ENCODE measurements at places on chromosomes 12 and 14.
A peak's percentile ranks its signal among the peaks of the same experiment; 100 is the strongest.

- no peak for DNase-seq
These were observed 168.4 kb upstream of the AVPR1A start for GRCh38 chr12:63319386-63319785.

DNA sequence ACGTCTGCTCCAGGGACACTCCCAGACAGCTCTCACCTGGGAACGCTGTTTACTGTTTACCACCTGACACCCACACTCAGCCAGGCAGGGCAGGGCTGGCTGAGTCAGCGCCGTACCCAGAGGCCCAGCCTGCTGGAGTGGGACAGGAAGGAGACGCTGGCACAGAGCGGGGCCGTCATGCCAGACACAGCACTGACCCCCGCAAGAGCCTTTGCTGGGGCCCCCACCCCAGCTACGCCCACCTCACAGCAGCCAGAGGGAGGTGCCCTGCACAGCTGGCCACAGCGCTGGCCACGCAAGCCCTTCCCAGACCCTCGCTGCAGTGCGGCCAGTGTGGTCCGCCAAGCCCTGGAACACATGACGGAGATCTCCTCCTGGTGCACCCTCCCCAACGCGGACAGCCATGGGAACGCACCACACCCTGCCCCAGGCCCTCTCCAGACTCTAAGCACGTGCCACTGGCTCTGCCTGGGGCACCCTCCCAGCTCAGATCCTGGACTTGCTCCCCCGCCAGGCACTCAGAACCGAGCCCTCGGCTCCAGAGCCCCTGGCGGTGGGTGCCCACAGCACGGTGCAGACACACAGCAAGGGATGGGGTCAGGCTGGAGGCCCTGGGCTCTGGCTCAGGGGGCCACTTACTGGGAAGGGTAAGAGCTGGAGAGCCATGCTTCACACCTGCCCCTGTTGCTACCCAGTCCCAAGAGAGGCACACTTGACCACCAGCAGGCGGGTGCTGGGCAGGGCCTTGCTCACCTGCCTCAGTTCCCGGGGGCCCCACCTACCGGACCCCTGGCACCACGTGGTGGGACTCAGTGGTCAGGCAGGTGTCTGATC lies 5.7 kb downstream of the AHNAK2 start:
- no peak for DNase-seq

DNA sequence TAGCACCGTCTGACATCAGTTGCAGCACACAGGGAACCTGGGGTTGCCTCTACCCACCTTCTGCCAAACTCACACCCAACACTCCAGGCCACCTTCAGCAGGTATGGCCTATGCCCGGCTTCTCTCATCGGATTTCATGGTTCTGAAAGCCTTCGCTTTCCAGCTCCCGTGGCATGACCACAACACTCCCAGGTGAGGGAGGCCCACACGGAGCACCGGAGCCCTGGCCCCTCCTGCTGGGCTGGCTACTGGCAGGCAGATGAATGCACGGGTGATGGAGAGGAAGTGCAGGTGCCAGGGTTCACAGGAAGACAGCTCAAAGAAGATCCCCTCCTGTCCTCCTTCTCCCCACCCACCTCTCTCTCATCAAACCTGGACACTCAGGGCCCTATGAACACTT lies 37.2 kb downstream of the CACNA2D4 start:
- DNase-seq, result no peak

DNA sequence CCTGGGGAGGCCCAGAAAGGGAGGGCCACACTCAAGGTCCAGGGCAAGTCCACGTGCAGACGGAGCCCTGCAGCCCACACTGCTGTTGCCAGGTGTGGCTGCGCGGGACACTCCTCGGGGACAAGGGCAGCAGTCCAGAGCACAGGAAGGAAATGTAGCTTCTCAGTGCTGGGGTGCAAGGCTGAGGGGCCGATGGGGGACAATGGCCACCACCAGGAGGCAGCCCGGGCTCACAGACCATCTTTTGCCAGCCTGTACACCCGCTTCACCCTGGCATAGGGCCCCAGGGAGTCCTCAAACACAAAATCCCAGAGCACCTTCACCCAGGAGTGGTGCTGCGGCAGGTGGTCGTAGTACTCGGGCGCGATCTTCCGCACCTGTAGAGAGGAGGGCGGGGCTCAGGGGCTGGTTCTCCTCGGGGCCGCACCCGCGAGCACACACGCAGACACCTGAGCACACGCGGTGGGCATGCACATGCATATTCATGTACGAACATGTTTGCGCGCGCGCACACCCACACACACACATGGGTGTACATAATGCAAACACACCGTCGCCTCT lies 12.8 kb downstream of the DEGS2 start:
- DNase-seq, result no peak

DNA sequence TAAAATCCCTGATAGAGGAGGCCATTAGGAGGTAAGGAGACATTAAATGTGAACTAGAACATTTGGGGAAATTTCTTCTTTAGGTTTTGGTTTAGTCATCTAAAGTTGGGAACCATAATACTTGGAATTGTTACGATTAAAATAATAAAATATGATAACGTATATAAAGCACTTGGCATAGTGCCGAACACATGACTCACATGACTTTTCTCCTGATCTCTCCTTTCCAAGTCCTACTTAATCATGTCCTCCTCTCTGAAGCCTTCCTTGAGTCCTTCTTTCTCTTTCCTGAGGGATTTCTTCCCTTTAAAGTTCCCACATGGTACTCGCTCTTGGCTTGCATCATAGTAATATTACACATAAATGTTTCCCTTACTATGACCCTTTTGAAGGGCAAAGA lies 20.0 kb downstream of the BEST3 start:
- no peak for DNase-seq

DNA sequence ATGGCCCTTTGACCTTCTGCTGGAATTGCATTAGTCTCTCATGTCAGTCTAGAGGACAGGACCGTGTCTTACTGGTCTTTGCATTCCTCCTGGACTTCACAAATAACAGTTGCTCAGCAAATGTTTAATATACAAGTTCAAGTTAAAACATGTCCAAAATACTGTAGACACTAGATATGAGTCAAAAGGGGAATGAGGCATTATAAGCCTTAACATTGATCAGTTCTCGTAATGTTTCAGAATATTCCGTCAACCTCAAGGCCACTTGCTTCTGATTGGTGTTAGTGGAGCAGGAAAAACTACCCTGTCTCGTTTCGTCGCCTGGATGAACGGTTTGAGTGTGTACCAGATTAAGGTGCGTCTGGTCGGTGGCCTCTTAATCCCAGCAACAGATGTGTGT lies 59.9 kb downstream of the HSP90AA1 start:
- no peak for DNase-seq

DNA sequence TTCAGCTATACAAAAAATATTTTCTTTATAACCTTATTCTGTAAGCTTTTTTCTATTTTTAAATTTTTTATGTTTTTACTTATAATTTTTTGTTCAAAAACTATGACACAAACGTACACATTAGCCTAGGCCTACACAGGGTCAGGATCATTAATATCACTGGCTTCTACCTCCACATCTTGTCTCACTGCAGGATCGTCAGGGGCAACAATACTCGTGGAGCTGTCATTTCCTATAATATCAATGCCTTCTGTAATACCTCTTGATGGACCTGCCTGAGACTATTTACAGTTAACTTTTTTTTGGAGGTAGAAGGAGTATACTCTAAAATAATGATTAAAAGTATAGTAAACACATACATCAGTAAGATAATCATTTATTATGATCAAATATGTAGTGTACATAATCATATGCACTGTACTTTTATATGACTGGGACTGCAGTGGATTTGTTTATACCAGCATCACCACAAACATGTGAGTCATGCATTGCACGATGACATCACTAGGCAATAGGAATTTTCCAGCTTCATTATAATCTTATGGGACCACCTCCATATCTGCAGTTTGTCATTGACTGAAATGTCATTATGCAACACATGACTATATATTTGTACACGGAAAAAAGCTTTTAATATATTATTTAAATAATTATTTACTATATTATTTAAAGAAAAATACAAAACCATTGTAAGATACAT lies 18.5 kb upstream of the PMCH start:
- no peak for DNase-seq

- no peak for DNase-seq
These were observed 91.8 kb downstream of the DDX51 start for GRCh38 chr12:132052196-132052932.

GRCh38 chr12:29992366-29992765 lies 208.6 kb upstream of the TMTC1 start:
- DNase-seq, result no peak

- DNase-seq, result no peak
These were observed 16.3 kb downstream of the CYP46A1 start for GRCh38 chr14:99700379-99700778.

- no peak for DNase-seq
These were observed 12.7 kb downstream of the GCH1 start for GRCh38 chr14:54889919-54890318.

DNA sequence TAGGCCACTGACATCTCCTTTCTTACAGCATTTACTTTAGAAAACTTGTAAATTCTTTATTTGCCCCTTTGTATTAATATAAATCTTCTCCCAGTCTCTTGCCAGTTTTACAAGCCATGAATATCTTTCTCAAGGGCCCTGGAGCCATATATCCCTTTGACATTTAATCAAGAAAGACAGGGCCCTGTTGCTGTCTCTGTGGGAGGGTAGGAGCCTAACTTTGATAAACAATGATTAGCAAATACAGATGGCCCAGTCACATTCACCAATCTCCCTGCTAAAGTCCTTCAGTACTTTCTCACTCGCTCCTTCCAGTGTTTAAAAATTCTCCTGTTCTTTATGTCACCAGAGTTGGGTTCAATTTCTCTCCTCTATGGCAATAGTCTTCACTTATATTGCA lies 479.8 kb upstream of the USP15 start:
- no peak for DNase-seq

DNA sequence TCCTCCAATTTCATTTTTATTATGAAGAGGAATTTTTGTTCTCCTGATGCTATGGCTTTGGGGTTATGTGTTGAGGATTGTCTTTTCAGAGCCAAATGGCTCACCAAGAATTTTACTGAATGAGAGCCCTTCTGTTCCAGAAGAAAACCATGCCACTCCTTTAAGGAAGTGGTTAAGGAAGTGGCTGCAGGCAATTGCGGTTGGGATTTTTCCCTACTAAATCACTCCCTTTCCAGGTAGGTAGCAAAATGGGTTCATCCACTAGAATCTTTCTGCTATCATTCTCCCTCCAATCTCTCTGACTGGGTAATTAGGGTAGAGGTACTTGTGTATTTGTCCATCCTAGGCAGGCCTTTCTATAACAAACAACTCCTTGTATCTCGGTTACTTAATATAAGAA lies 163.1 kb downstream of the TTC8 start:
- no peak for DNase-seq

- DNase-seq, result no peak
These were observed 128.0 kb upstream of the EEA1 start for GRCh38 chr12:93056971-93057535.

GRCh38 chr14:64733321-64733720 lies 29.1 kb downstream of the PLEKHG3 start:
- DNase-seq, result no peak

DNA sequence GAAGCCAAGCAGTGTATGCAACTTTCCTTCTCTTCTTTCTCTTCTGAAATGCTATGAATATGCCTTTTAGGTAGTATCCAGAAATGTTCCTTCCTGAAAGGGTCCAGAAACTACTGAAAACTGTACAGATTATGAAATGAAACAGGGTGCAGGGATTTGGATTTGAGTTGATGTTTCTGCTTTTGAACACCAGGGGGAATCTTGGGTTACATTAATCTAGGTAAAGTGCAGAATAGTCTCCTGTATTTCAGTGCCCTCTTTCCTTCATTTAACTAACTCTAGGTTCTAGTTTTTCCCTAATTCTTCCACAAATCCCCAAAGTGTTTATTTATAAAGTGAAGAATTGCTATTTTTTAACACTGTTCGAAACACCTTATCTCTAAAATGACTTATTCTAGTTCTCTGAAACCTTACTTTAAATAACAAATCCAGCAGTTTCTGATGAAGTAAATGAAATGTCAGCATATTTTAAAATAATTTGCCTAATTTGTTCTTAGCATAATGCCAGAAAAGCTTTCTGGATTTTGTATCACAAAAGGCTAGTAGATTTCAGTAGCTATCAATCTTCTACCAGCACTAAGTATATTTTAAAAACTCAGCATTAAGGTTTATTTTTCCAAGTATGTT lies 111.9 kb downstream of the LRRK2 start:
- DNase-seq, result peak; percentile 36

All from germinal center (tissue), 1 donor.